ENCODE measurements at places on chromosomes 16 and 17.

- DNase-seq = no peak
Measured at GRCh38 chr17:50799582-50799981, 32.3 kb upstream of the ANKRD40CL start.

- no peak for DNase-seq
Measured at GRCh38 chr16:19112099-19112407, 1.7 kb upstream of the ITPRIPL2 start.

DNA sequence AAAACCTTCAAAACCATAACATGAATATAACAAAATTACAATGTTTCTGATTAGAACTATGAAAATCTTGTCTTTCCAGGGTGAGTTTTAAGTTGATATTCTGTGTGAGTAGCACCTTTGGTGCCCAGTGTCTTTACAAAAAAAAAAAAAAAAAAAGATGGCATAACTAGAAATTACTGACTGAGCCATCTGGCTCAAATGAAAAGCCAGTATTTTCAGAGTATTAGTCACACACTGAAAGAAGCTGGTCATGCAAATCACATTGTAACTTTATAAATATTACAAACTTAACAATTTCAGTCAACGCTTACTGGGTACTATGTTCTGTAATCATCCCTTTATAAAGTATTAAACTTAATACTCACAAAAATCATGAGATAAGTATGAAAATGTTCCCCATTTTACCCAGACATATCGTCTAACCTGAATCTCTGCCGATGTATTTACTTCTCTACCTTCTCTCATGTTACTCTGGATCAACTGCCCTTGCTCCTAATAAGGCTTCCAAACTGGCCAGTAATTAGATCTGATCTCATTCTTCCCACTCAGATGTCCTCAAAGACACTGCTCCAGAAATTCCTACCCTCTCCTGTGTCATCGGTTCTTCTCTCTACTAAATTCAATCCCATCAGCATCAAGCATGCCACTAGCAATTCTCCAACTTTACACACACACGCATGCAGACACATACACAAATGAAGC, 25.4 kb downstream of the UBE2G1 start:
- no peak for DNase-seq

GRCh38 chr17:33055746-33056145, 64.1 kb downstream of the SPACA3 start:
- no peak for DNase-seq

DNA sequence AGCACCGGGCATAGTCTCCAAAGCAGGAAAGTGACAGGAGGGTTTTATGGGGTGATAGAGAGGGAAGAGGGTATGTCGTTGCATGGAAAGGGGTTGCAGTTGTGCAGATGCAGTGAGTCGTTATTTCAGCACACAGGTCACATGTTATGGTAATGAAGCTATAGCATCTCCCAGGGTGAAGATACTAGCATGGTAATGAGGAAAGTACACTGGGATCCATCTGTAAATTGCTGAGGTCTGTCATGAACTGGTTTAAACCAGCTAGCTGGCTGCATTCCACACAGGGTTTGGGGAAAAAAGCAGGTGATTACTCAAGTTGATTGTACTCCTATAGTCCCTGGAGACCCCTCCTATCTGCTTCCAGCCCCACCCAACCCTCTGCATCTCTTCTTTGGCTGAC, 11.7 kb downstream of the COX11 start:
- DNase-seq = no peak

All from stimulated activated CD8-positive, alpha-beta memory T cell treated with anti-CD3 and anti-CD28 coated beads, Interleukin-2, amount 100 ng/mL, for 48 hours (primary cell).